ENCODE measurements at places on chromosomes 7 and 10.
A peak's percentile ranks its signal among the peaks of the same experiment; 100 is the strongest.

DNA sequence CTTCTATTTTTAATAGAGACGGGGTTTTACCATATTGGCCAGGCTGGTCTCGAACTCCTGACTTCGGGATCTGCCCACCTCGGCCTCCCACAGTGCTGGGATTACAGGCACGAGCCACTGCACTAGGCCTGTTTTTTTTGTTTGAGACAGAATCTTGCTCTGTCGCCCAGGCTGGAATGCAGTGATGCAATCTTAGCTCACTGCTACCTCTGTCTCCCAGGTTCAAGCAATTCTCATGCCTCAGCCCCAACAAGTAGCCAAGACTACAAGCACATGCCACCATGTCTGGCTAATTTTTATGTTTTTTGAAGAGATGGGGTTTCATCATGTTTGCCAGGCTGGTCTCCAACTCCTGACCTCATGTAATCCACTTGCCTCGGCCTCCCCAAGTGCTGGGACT is 73.7 kb downstream of the TYW1B start:
- DNase-seq: no peak

GRCh38 chr10:3871424-3871996 is 86.5 kb upstream of the KLF6 start:
- no peak for DNase-seq

DNA sequence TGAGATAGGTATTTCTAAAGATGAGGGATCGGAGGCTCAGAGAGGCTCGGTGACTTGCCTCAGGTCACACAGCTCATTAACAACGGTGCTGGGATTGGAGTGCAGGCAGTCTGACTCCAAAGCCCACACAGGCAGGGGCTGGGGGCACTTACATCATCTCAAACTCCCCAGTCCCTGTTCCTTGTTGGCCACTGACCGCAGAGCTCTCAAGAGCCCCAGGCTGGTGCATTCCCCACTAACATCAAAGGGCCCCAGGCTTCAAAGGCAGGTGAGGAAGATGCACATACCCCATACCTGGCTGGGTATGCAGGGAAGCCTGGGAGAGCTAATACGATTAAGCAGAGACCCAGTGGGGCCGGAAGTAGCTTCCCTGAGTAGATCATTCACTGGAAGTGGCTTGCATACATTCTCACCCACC is 13.7 kb upstream of the NODAL start:
- no peak for DNase-seq

GRCh38 chr7:141563956-141564623 is 12.9 kb downstream of the AGK start:
- no peak for DNase-seq

DNA sequence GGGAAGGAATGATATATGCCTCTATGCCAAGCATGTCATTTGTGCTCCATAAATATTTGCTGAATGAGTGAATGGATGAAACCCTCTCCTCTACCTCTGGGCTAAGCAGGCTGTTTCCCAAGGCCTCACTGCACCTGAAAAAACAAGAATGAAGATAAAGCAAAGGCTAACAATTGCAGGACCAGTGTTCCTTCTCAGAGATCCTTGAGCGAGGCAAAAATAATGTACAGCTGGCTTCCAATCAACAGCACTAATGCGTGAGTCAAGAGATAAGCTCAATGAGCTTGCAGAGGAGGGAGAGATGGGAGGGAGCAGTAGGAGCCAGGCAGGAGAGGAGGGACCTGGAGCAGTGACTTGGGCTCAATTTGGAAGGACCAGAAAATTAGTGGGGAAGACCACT is 144.5 kb upstream of the NFE2L3 start:
- DNase-seq: no peak

DNA sequence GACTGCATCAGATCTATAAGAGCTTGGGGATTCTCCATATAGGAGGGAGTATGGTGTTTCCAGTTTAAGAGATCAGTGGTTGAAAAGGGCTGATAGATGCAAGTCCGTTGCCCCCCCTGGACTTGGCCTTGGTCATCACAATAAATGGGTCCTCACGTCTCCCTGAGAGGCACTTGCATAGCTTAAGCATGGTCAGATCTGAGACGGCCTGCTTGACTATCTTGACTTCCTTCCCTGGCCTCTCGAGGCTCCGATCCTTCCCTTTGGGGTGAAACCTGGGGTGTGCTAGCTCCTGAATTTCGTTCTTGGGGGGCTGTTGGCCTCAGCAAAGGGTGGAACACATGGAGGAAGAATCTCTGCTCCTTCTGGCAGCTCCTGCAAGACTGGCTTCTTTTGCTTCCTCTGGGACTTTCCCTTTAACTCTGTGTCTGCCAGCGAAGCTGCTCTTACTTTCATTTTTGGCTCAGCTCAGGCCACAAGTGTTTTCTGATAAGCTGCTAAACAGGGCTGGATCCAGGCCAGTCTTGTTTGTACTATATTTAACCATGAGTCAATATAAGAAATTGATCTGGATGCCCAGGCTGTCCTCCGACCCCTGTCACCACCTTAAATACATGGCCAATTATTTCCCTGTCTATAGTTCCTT is 11.2 kb upstream of the ZNF485 start:
- DNase-seq: no peak

DNA sequence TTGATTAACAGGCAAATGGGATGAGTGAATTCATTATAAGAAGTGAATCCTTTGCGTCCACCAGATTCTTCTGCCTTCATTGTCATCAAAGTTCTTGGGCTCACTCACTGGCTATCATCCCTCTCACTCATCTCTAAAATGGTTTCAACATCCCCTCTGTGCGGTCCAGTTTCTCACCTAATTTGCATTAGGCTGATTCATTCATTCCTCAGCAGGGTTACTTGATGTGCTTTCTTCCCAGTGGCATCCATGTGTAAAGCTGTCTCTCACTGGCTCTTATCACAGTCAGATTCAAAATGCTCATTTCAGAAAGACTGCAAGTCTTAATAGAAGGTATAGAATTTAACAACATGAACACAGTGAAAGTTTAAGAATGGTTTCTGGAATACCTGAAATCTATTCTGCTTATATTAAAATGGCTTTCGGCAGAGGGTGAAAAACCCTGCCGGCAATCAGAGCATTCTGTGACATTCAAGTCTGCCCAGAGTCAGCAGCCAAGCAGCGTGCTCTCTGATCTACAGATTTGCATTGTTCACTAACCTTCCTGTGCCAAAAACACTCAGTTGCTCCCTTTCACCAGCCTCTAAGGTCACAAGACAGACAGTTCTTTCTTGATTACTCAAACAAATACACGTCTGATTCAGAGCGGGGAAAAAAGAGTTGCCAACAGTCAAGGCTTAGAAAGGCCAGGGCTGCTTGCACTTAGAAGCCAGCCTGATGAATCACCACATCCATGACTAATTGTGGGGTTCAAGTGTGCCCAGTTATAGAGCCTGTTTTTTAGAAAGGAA is 106.7 kb downstream of the TES start:
- no peak for DNase-seq

GRCh38 chr10:9869606-9870176 is 1148.0 kb upstream of the CELF2 start:
- DNase-seq: no peak

GRCh38 chr10:97006364-97006763 is 174.3 kb downstream of the LCOR start:
- no peak for DNase-seq

DNA sequence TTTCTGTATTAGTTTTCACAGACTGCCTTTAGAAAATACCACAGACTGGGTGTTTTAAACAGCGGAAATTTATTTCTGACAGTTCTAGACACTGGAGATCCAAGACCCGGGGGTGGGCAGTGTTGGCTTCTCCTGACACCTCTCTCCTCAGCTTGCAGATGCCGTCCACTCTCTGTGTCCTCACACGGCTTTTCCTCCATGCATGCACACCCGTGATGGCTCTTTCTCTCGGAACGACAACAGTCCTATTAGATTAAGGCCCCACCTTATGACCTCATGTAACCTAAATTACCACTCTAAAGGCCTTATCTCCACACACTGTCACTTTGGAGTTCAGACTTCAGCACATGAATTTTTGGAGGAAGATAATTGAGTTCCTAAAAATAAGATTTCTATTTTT is 142.9 kb upstream of the VWC2 start:
- DNase-seq: no peak

- DNase-seq: no peak
Measured at GRCh38 chr10:30683496-30683895, 53.9 kb upstream of the LYZL2 start.

GRCh38 chr10:72260976-72261783 is 12.5 kb upstream of the DDIT4 start:
- no peak for DNase-seq

DNA sequence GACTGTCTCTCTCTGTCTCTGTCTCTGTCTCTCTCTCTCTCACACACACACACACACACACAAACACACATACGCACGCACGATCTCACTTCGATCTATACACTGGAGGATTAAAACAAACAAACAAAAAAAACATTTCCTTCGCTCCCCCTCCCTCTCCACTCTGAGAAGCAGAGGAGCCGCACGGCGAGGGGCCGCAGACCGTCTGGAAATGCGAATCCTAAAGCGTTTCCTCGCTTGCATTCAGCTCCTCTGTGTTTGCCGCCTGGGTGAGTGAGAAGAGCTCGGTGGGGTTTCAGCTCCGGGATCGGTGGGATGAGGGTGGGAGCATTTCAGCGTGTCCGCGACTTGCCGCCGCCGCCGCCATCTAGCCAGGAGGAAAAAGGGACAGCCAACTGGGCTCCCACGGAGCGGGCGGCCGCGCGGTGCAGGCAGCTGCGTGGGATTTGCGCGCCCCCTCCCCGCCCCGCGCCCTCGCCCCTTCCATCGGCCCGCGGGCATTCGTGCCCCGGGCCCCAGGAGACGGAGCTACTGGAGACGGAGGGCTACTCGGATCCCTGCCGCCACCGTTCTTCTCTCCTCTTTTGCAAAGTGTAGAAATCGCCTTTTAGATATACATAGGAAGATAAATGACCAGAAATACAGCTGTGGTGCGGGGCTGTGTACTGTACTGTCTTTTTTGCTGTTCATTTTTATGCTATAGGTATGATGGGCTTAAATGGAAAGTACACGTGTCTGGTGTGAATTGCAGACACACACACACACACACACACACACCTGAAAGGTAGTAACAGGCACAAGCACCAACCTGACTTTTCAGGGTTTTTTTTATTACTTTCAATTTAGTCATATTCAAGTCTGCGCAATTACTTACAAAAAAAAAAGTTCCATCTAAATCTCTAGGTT is 581 bp downstream of the PTPRZ1 start:
- peak; percentile 12 for DNase-seq

GRCh38 chr10:50629495-50630122 is 5.9 kb upstream of the SGMS1 start:
- DNase-seq: no peak

GRCh38 chr7:136728945-136729344 is 139.5 kb upstream of the CHRM2 start:
- DNase-seq: no peak
